ENCODE measurements at places on chromosomes 5 and 9. TPM values are rescaled to one million over a fixed set of nuclear protein-coding genes. Genes with fewer than 3 reads are reported as not detected.

GRCh38 chr5:116242343-116242742 is 157.5 kb downstream of the COMMD10 start:
- DNase-seq, result no peak

DNA sequence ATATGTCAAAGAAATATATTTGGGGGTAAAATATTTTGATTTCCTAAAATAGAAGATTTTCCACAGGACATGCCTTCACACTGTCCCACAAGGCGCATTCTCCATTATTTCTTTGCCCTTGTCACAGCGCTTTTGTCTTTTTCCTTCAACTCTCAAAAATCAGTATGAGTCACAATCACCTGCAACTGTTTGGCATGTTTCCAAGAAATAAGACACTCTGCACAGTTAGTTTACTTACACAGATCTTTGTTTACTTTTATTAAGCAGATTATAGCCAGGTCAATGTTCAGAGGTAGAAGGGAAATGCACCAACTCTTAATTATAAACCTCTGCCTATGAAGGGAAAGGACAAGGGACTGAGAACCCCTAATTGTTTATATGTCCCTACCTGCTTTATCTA is 9.5 kb downstream of the CEMIP2 start:
- DNase-seq, result no peak

DNA sequence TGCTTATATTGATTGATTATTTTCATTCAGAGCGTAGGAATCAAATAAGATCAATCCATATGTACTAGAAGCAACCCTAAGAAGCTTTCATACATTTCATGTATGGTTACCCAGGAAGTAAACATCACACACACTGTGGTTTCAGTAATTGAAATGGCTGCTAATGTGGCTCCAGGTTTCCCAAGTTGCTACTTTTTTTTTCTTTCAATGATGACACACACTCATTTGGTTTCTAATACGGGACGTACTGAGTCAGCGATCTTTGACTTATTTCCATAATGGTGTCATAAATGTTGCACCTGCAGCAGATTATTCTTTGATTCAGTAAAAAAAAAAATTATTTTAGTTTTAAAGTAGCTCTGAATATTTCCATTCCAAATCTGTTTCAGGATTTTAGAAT is 248.6 kb downstream of the CTNND2 start:
- no peak for DNase-seq

DNA sequence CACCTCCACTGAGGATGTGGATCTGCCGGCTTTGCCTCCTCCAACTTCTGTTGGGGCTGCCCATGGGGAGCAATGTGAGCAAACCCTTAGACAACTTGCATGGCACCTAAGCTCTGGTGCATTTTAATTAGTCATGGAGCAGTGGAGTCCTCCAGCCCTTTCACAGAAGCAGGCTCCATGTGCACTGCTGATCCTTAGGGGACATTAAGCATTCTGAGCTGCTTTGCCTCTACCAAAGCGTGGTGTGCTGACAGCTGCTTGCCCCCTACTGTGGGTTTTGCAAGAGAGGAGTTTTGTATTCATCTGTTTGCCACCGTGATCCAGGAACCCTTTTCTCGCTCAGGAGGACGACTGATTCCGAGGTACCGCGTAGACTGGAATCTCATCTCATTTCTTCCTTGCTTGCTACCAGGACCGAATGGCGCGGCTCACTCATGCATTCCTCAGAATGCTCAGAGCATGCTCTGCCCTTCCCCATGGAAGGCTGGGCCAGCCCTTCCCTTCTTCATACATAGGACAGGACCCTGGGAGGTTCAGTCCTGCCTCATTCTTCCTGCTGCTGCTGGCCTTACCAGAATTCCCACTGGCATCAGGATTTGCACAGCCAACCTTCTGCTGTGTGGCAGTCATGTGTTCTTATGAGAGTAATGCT is 432.5 kb downstream of the GADD45G start:
- DNase-seq, result no peak

GRCh38 chr5:60586307-60586901 is 113.6 kb downstream of the DEPDC1B start:
- DNase-seq, result no peak

DNA sequence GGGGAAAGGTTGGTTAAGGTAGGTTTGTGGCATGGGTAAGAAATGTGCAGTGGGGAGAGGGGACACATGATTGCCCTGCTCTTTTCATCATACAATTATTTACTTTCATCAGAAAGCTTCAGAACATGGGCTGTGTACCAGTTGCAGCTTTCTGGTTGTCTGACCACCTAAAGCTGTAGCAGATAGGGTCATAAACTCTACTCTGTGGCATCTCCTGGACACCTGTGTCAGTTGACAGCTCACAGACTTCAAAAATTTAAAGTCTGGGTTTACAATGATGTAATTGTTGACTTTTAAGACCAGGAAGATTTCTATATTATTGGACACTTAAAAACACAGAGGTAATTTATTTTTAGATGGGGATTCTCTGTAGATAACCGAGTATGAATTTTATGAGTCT is 222.7 kb upstream of the PRR16 start:
- no peak for DNase-seq

DNA sequence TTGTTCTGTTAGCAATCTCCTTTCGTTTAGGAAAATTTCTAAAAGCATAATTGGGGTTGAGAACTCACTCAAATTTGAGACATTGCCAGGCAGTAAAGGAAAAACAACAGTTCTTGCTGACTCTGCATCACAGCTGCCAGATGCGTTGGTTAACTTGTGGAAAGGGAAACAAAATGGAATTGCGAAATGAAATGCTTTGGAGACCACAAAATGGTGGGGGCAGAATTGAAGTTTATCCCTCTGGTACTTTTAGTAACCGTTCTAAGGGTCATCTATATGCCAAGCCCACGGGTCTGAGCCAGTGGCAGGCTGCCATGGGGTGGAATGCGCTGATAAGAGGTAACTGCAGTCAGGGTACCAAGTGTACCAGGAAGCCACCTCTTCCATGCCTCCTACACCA is 28.6 kb upstream of the SELENOP start:
- DNase-seq, result peak; percentile 51

DNA sequence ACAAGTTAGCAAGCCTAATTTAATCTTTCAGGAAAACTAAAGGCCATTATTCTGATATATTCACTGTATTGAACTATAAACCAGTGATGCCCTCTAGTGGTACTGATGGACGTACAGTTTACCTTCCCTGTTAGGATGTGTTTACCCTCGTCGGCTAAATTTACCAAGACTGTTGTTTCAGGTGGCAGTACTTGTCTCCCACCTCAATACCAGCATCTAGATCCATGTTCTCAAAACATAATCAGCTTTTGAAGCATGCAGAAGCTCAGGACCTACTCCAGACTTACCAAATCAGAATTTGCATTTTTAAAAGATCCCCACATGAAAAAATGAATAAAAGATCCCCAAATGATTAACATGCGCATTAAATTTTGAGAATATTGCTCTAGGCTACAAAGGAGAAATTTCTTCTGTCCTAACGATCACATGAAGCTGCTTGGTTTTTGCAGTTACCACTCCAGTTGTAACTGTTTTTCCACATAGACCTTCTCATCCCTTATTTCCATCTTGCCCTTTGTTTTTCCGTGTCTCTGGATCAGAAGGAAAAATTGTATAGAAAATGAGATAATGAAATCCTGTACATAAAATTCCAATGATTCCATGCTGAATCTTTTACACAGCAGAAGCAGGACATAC is 3.2 kb upstream of the BAAT start:
- no peak for DNase-seq

GRCh38 chr5:82570-82969 is 9.4 kb upstream of the PLEKHG4B start:
- DNase-seq, result no peak

RGS7BP gene
- 7.5 TPM for total RNA-seq
